ENCODE measurements at places on chromosomes 13 and 19.

GRCh38 chr13:109900320-109900719 is 113.9 kb upstream of the IRS2 start:
- no peak for DNase-seq

DNA sequence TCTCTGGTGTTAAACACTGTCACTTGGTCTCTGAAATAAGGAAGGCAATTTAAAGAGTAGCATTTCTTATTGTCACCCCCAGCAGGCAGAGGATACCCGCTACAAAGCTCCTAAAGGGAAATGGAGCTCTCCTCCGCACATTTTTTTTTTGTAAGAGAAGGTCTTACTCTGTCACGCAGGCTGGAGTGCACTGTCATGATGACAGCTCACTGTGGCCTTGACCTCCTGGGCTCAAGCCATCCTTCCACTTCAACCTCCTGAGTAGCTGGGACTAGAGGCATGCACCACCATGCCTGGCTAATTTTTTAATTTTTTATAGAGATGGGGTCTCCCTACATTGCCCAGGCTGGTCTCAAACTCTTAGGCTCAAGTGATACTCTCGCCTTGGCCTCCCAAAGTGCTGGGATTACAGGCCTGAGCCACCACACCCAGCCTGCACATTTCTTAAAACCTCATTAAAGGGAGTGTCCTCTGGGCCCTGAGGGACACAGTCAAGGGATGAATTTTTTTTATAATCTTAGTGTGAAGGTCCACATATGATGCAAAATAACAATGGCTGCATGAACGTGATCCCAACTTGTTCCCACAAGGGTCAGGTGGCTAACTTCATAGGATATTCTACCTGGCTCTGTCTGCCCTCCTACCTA is 32.1 kb downstream of the SLC25A30 start:
- no peak for DNase-seq

GRCh38 chr19:33639035-33639681 is 17.4 kb downstream of the CHST8 start:
- DNase-seq = no peak

DNA sequence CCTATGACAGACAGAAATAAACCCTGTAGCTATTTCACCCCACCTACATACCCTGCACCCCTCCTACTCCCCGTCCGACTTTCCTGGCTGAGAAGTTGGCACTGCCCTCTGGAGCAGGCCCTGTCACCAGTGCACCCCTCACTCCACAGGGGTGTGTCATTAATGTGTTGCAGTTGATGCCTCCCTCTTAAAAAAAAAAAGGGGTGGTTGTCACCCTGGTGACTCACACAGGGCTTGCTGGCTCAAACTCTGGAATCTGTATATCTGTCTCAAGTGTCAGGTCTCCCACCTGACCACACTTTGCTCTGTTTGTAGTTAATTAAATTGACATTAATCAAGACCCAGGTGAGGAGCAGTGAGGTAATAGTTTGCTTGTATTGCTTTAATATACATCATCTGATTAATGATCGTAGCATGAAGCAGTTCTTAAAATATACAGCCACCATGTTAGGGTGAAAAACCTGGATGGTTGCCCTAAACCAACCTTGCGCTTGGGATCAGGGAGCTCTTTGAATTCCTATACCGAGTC is 2.0 kb upstream of the GATAD2A start:
- DNase-seq = no peak

- DNase-seq = no peak
Observed at GRCh38 chr19:5897189-5897969, 6.2 kb downstream of the NDUFA11 start.

DNA sequence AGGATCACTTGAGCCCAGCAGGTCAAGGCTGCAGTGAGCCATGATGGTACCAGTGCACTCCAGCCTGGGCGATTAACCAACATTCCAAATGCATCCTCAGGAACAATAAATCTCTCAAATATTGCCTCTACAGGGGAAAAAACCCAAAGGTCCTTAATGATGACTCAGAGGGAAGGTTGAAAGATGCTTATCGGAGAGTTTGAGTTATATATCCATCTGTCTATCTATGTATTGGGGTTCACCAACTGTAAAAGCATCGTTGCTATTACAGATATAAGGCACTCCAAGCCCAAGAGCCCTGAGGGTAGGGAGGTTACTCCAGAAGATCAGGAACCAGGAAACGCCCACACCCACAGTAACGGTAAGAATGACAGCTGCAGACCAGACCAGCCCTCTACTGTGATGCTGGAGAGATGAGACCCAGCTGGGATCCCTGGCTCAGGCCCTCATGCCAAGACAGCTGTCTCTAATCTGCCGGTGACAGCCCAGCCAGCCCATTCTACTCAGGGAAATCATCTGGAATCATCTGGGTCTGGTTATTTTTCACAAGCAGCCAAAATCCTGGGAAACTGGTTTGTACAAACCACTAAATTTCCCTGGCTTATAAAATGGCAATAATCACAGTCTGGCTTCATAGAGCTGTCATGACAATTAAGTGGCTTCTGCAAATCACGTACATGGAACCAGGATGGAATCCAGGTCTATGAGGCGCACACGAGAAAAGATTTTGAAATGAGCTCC is 23.8 kb downstream of the TEX101 start:
- DNase-seq = no peak

GRCh38 chr13:27174766-27175455 is 3.3 kb upstream of the USP12 start:
- DNase-seq = no peak

- DNase-seq = no peak
Observed at GRCh38 chr13:46747031-46747820, 49.7 kb downstream of the ESD start.

All from stimulated activated CD8-positive, alpha-beta memory T cell treated with anti-CD3 and anti-CD28 coated beads, Interleukin-7, amount 100 ng/mL, for 1 hour (primary cell).